Stimulated activated CD4-positive, alpha-beta T cell treated with anti-CD3 and anti-CD28 coated beads, Interleukin-2, amount 100 ng/mL, for 48 hours (primary cell): ENCODE measurements at places on chromosomes 7 and 10.

GRCh38 chr10:19046679-19047078 is 1.9 kb upstream of the MALRD1 start:
- DNase-seq: no peak

DNA sequence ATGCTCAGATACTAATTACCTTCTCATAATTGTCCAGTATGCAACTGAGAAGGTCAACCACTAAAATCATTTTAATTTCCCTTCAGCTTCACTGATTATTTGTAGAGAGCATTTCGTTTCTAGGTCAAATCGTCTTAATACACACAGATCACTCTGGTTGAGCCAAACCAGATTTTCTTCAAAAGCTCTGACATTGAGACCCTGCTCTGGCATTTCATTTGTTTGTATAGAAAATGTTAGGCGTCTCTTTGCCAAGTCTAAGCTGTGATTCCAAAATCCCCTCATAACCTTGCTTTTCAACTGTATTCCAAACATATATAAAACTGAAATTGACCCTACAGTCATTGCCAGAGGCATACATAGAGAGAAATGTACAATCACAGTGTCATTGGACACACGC is 520.0 kb downstream of the CNTNAP2 start:
- no peak for DNase-seq

DNA sequence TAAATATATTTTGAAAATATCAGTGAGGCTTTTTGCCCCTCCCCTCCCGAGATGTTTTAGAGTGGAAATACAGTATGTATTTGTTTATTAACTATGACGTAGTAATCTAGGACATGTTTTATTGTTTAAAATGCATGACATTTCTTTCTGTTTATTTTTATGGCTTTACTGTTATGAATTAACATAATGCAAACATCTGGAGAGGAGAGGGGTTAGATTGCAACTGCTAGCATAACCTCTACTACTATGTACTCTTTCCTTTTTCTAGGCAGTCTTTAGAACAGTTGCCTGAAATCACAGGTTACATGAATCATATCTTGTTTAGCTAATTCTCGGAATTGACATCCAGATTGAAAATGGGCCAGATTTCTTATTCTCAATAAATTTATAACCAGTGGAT is 7.4 kb downstream of the BTAF1 start:
- no peak for DNase-seq

DNA sequence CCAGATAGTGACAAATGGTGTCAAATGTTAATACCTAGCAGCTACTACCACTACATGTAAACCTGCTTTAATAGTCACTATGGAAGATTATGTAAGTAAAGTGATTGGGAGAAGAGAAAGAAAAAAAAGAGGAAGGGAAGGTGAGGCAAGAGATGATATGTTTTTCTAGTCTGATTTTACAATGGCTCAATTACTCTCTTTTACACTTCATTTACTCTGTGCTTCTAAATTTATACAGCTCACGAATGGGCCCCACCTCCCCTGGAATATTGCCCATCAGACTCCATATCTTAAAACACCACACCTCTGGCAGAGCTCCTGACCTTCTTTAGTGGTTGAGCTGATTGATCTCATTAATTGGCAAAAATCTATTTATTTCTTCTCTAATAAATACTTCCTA is 28.0 kb upstream of the IKZF1 start:
- DNase-seq: no peak

GRCh38 chr10:49241385-49241784 is 53.2 kb upstream of the TMEM273 start:
- DNase-seq: no peak

- no peak for DNase-seq
Observed at GRCh38 chr7:21971780-21972396, 26.2 kb upstream of the CDCA7L start.

DNA sequence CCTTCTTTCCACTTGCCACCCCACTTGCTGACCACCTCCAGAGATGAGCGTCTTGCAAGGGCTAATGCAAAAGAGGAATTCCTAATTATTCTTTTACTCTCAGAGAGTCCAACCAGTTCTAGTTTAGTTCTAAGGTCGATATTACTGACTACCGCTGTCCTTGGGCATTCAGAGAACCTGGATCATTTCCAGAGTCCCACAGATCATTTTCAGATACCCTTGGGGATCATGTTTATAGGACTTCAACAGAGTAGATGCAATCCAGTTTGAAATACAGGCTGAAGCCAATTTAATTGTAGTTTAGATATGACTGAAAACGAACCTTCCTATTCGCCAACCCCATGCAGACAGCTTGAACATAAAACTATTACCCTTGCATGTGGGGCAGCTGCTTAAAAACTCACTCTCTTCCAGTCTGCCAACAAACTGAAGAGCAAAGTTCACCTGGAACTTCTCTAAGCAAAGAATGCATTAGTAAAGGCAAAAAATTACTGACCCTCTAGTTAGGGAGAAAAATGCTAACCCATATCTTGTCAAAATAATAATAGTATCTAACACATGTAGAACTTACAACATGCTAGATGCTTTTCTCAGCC is 22.4 kb downstream of the CFAP69 start:
- DNase-seq: no peak

GRCh38 chr7:27091105-27091504 is 4.7 kb downstream of the HOXA1 start:
- DNase-seq: no peak

DNA sequence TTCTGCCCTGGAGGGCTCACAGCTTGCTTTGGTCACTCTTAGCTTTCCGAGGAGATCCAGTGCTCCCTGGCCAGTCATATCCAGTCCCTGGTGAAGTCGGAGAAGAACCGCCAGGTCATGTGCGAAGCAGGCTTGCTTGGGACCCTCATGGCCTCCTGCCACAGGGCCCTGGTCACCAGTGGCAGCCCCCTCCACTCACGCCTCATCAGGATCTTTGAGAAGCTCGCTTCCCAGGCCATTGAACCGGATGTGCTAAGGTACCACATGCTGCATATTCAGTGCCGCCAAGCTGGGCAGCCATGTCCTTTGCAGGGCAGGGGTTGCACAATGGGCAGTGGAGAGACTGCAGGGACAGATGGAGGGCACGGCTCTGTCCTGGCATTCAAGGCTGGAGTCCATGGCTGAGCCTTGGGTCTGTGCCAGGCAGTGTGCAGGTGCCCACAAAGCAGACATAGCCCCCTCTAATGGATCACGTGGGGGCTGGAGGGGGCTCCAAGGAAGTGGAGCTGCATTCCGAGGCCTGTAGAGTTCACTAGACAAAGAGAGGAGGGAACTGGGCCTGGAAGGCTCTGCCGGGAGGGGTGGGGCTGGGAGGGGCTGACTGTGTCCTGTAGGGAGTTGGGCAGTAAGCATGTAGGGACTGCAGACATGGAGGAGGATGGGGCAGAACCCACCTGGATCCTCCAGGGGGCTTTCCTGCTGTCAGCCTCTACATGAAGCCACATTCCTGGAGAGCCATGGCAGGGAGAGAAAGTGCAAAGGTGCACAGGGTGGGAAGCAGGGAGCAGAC is 89.9 kb downstream of the WDFY4 start:
- DNase-seq: no peak

- DNase-seq: no peak
Observed at GRCh38 chr10:111758593-111758992, 425.0 kb downstream of the GPAM start.

GRCh38 chr7:86931439-86931838 is 128.0 kb downstream of the ELAPOR2 start:
- DNase-seq: no peak

GRCh38 chr7:74439541-74439940 is 14.2 kb upstream of the GTF2IRD1 start:
- no peak for DNase-seq

DNA sequence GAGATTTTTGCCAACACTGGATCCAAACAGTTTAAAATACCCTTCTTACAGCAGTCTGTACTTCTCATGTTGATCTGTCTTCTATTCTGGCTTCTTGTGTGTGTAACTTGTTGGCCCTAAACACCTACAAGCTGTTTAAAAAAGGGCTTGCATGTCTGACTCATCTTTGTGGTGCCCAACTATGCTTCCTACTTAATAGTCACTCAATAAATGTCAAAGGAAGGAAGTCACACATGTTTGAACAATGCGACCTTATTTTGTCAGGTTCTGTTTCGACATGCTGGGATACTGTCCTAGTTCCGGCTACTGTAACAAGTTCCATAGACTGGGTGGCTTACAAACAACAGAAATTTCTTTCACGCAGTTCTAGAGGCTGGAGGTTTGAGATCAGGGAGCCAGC is 9.4 kb upstream of the GRK5 start:
- no peak for DNase-seq

GRCh38 chr7:43585562-43585961 is 2.7 kb downstream of the STK17A start:
- DNase-seq: no peak

- DNase-seq: no peak
Observed at GRCh38 chr10:129494176-129494575, 27.1 kb downstream of the MGMT start.

DNA sequence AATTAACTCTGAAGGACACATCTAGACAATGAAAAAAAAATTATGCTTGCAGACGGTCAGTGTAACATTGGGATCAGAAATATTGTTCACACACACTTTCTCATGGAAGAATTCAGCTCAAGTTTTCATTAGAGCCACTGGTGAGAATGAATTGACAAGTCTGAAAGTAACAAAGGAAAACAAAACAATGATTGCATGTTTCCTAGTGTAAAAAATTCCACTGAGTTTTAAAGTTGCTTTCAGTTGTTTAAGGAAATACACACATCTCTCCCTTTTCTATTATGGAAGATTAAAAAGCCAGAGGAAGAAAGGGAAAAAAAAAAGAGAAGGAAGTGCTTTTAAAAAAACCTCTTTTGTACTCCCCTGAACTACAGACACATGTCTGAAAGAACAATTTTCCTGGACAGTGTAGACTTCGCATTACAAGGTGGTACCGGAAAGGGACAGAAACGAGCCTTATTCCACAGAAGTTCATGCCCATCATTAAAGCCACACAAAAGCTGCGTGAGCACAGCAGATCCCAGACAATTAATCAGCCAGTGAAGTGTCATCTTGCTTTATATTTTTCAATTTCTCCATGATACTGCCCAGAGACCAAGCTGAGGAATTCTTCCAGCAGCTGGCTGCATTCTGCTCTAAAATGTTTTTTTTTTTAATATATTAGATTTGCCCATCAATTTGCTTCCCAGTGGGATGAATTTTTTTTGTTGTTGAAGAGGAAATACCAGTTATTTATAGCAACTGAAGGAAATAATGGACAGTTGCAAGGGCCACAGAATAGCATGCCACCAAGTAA is 294.8 kb downstream of the DOCK4 start:
- DNase-seq: no peak

- DNase-seq: no peak
Observed at GRCh38 chr7:121916211-121916610, 43.2 kb downstream of the PTPRZ1 start.

DNA sequence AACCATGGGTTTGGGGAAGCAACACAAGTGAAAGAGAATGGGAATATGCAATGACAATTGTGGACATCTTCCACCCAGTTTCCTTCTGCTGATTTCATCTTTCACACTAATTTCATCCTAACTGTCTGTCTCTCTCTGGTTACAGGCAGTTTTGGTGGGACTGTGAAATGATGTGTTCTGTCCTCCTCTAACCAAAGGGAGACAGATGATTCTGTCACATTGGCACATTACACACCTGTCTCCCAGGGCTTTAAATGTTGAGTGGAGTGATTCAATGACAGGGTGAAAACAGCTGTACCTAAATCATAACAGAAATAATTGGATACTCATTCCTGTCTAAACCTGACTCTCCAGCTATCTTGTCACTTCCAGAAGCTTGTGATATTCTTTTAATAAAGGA is 60.0 kb downstream of the DGKB start:
- no peak for DNase-seq

DNA sequence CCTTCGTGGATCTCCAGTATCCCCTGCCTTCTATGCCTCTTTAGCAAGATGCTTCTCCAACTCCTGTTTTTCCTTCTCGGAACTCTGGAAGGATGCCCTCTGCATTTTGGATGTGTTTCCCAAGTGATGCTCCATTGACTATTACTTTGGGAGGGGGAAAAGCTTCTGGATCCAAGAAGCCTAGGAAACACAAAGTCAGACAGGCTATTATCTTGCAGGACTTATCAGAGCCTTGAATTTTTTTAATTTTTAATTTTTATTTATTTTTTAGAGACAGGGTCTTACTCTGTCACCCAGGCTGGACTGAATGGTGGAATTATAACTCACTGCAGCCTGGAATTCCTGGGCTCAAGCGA is 21.1 kb downstream of the TMEM270 start:
- DNase-seq: no peak

- DNase-seq: no peak
Observed at GRCh38 chr10:69952069-69952800, 100.4 kb upstream of the MACROH2A2 start.

DNA sequence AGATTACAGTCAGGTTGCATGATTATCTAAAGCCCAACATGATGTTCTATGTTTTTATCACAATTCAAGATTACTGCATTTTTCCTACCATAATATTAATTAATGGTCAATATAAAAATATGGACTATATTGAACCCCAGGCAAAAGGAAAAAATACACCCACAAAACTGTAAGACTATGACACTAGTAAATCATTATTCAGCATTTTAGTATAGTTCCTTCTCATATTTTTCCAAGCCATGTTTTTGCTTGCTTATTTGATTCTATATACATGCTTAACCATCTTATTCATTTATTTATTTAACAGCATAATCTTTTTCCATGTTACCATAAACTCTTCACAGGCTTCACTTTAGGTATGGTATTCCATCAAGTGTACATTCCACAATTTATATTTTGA is 101.6 kb downstream of the IMMP2L start:
- no peak for DNase-seq

DNA sequence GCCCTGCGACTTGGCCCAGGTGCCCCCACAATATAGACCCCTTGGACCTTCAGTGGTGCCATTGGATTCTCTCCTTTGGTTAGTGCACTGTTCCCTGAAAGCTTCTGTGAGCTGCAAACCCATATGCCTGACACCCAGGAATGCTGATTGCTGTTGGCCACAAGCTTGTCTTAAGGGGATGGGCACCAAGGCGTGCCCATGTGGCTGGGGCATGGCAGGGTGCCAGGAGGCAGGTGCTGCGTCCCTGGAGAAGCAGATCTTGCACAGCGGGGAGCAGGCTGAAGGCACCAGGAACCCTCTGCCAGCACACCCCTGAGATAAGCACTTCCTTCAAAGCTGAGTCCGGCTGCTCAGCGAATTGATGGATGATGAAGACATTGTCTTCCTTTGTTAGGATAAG is 411.8 kb downstream of the SDK1 start:
- no peak for DNase-seq

DNA sequence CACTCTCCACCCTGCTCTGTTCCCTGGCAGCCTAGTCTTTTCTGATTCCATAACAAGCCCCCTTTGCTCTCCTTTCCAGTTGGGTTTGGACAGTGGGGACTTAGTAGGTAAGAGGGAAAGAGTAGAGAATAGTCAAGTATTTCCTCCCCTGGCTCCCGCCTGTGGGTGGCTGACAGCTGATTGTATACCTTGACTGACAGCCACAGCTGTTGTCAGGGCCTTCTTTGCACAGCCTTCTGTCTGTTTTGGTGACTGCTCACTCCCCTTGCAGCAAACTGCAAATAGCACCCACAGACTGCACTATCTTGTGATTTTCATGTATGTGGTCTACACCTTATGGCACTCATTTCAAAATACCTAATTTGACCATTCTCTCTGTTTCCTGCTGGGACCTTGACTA is 486.3 kb downstream of the ACTR3B start:
- DNase-seq: no peak
